ENCODE measurements at places on chromosomes 1 and 21.

DNA sequence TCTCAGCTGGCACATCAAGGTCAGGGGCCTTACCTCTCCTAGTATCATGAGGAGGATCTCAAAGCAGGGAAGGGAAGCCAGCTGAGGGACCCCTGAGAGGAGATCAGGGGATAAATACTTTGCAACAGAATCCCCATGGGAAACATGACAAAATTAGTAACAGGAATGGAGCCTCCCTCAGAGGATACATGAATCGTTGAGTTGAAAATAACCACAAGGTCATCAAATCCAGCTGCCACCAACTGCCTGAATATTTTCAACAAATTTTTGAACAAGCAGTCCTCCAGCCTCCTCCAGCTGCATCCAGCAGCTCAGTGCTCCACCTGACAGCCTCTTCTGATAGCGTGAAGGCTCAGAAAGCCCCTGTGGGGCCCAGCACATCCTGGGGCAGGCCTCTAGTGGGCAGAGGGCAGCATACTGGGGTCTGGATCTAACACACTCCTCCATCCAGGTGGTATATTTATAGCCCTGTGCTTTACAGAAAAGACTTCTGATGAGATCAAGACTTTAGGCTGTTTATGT, 404.3 kb downstream of the NTNG1 start:
- no peak for DNase-seq

DNA sequence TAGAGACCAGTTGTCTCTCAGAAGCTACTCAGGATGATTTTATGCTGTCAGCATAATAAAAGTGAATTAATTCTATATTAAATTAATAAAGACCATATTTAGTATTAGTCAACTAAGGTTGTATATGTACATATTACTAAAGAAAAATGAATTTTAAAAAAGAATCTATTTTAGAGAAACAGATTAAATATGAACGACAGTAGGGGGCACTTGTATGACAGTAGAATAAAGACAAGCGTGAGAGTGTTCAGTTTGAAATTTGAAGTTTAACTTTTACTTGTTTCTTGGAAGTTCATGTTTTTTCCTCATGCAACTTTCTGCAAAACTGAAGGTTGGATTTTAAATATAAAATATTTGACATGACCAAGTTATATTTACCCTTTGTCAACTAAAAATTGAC, 67.9 kb upstream of the MACF1 start:
- DNase-seq: no peak

GRCh38 chr1:53125122-53125521, 17.3 kb downstream of the SLC1A7 start:
- no peak for DNase-seq

DNA sequence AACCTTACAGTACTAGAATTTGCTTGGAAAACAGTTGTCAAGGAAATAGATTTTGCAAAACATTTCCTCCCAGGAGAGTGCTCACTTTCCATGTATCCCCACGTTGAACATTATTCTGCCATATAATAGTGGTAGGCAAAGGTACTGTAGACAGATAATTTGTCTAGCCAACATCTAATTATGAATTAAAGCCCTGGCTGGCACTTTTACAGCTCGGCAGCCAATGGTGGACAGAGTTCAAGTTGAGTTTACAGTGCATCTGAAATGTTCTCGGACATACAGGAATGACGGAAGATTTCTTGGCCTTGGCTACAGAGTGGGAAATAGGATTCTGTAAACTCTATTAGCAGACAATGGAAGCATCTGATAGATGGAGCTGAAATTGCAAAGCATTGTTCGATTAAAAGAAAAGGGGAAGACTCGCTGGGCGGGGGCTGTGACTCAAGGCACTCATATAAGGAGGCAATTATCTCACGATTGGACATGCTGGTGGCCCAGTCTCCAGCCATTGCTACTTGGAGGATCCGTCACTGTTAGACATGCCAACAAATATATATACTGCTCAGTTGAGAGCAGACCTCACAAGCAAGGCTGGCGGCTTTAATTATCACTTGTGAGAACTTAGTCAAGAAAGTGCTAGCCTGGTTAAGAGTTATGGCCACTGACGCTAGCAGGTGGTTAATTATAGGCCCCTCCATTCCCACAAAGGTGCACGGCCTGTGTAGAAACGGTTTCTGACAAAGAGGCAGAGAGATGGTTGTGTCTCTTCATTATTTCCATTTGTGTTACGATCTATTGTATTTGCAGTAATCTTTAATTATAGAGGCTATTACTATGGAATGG, 48.0 kb downstream of the MAN1C1 start:
- no peak for DNase-seq
